Aortic smooth muscle cell (primary cell): ENCODE measurements at places on chromosomes 1 and 21. TPM values are rescaled to one million over a fixed set of nuclear protein-coding genes. Genes with fewer than 3 reads are reported as not detected.

Gene SMPDL3B
- not detected in 2 replicates for total RNA-seq

Gene SPRR5
- not detected in 2 replicates for total RNA-seq

Gene WNT3A
- total RNA-seq: not detected in 2 replicates

Gene TLCD4
- total RNA-seq: 0.79 and 0.99 TPM in 2 replicates

Gene PEX10
- 28.4 and 28.8 TPM in 2 replicates for total RNA-seq

Gene CDC42
- total RNA-seq: 396 and 476 TPM in 2 replicates

Gene RBM11
- total RNA-seq: not detected in 2 replicates

Gene RHBG
- not detected in 2 replicates for total RNA-seq

Gene ERVH48-1
- not detected in 2 replicates for total RNA-seq

Gene TMCO2
- total RNA-seq: not detected in 2 replicates

Gene IVL
- total RNA-seq: not detected in 2 replicates

Gene MRPS6
- total RNA-seq: 18.7 and 38.7 TPM in 2 replicates

Gene TNNT2
- total RNA-seq: not detected in 2 replicates

Gene ALPL
- under 0.01 TPM in 1 of 2 replicates, not detected in the other for total RNA-seq

Gene C8A
- not detected in 2 replicates for total RNA-seq

Gene SYPL2
- 0.13 and 0.62 TPM in 2 replicates for total RNA-seq

Gene CSTB
- 15.6 and 27.7 TPM in 2 replicates for total RNA-seq

Gene FCRL2
- total RNA-seq: not detected in 2 replicates

Gene PARP1
- 49.8 and 70.8 TPM in 2 replicates for total RNA-seq

Gene EPHA2
- 35.3 and 35.4 TPM in 2 replicates for total RNA-seq

Gene PGBD5
- total RNA-seq: under 0.01 and 0.06 TPM in 2 replicates

Gene SPRR1A
- total RNA-seq: not detected in 2 replicates

Gene NFIA
- total RNA-seq: 7.7 and 12.9 TPM in 2 replicates

Gene LRRC8C
- total RNA-seq: 3.4 and 3.6 TPM in 2 replicates

Gene S100A2
- total RNA-seq: 2.4 and 4.0 TPM in 2 replicates

Gene TPTE
- total RNA-seq: not detected in 2 replicates
